ENCODE measurements at places on chromosomes 12 and 14.

DNA sequence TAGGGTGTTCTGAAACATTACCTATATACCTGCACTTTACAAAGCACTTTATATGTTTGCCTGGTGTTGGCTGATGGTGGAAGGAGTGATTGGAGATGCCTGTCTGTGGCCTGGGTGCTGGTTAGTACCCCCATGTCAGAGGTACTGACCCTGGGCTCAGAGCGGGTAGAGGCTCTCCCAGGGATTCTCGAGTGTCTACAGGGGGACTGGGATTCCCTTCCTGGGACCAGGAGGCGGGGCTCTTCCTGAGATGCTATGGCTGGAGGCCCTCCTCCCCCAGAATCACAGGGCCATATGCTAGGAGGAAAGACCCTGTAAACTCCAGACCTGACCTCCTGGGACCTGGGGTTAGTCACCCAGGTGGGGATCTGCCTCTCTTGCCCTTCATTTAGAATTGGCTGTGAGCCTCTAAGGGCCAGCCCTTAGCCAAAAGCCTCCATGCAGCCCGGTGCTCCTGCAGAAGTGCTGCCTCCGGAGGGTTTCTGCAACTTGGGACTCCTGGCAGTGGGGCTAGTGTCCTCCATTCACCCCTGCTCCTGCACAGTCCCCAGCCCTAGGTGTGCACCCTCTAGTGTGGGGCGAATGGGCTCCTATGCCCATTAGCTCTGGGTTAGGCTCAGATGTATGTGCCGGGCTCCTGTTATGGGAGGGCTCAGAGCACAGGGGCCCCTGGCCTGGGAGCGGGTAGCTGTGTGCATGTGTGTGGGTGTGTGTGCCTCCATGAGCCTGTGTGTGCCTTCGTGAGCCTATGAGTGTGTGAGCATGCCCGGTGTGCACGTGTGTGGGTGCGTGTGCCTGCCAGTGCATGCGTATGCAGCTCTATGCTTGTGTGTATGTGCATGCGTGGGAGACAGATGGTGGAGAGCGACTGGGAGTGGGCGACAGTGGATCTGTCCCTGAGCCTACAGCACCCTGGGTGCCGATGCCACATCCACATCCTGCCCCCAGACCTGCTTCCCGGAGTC, 36.6 kb downstream of the RTL1 start:
- DNase-seq: no peak
- H3K27me3 ChIP-seq: no peaks in the 10 kb centered on the region
- no peaks in the 10 kb centered on the region for H3K4me1 ChIP-seq
- no peak overlapping the region for H3K27ac ChIP-seq
- no peak overlapping the region for H3K4me3 ChIP-seq

DNA sequence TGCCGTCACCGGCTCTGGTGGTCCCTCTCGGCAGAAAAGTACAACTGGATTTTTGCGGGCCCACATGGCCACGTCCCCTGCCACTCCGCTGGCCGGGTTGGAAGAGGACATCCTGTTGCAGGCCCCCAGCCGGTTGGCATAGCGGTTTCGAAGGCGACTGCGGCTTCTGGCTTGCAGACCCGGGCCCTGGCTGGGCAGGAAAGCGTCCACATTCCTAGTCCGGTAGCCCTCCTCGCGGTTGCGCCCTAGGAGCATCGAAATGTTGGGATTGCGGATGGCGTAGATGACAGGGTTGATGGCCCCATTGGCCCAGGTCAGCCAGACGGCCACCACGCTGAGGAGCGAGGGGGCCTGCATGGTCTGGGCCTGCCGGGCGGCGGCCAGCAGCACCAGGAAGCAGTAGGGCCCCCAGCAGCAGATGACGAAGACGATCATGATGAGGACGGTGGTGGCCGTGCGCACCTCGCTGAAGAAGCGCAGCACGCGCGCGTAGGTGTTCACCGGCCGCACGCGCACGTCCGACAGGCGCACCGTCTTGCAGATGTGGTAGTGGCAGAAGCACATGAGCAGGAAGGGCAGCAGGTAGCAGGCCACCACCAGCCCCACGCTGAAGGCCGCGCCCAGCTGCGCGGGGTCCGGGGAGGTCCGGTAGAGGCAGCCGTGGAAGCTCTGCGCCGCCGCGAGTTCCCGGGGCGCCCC, 1.2 kb downstream of the GPR135 start:
- H3K4me1 ChIP-seq: peaks cover 5% of the 10 kb centered on the region
- no peaks in the 10 kb centered on the region for H3K27me3 ChIP-seq
- peak overlapping the region; percentile 84 for H3K4me3 ChIP-seq

GRCh38 chr14:90281756-90282155, 25.4 kb downstream of the PSMC1 start:
- DNase-seq: no peak
- H3K4me3 ChIP-seq: no peak overlapping the region
- H3K27ac ChIP-seq: peak overlapping the region; percentile 16
- H3K36me3 ChIP-seq: peaks cover 40% of the 10 kb centered on the region

DNA sequence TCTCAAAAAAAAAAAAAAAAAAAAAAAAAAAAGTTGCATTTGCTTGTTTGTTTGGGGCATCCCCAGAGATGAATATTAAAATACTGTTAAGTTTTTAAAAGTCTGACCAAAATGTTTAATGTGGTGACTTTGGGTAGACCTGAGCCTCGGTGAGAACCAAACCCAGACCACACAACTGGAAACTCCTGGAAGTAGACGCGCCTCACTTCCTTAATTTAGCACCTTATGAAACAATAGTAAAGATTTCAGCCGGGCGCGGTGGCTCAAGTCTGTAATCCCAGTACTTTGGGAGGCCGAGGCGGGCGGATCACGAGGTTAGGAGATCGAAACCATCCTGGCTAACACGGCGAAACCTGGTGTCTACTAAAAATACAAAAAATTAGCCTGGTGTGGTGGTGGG, 9.3 kb downstream of the NFKBIA start:
- H3K27me3 ChIP-seq: no peaks in the 10 kb centered on the region
- no peak overlapping the region for H3K4me3 ChIP-seq
- H3K4me1 ChIP-seq: peaks cover 17% of the 10 kb centered on the region
- DNase-seq: no peak
- H3K36me3 ChIP-seq: peaks cover 17% of the 10 kb centered on the region

DNA sequence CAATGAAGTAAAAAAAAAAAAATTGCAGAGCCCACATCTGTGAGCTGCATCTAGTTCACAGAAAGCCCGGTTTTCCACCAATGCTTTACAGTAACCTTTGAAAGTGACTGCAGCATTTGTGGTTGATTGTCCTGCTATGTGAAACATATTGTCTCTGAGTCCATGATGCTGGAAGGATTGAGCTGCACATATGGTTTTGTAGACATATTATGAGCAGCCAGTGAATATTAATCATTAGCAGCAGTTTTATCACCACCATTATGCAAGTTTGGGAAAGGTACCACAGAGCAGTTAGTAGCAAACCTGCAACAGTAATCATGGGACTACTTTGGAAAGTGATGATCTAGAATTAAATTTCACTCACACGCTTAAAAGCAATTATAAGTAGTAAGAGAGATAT, 151.5 kb upstream of the PRICKLE1 start:
- H3K4me1 ChIP-seq: peaks cover 11% of the 10 kb centered on the region
- H3K27me3 ChIP-seq: no peaks in the 10 kb centered on the region
- H3K4me3 ChIP-seq: no peak overlapping the region
- DNase-seq: no peak
- H3K36me3 ChIP-seq: no peaks in the 10 kb centered on the region
- H3K27ac ChIP-seq: no peak overlapping the region

- H3K4me1 ChIP-seq: peaks cover 11% of the 10 kb centered on the region
- H3K27me3 ChIP-seq: no peaks in the 10 kb centered on the region
- no peaks in the 10 kb centered on the region for H3K36me3 ChIP-seq
- no peak overlapping the region for H3K27ac ChIP-seq
Observed at GRCh38 chr14:33689680-33690079, 261.2 kb downstream of the EGLN3 start.

DNA sequence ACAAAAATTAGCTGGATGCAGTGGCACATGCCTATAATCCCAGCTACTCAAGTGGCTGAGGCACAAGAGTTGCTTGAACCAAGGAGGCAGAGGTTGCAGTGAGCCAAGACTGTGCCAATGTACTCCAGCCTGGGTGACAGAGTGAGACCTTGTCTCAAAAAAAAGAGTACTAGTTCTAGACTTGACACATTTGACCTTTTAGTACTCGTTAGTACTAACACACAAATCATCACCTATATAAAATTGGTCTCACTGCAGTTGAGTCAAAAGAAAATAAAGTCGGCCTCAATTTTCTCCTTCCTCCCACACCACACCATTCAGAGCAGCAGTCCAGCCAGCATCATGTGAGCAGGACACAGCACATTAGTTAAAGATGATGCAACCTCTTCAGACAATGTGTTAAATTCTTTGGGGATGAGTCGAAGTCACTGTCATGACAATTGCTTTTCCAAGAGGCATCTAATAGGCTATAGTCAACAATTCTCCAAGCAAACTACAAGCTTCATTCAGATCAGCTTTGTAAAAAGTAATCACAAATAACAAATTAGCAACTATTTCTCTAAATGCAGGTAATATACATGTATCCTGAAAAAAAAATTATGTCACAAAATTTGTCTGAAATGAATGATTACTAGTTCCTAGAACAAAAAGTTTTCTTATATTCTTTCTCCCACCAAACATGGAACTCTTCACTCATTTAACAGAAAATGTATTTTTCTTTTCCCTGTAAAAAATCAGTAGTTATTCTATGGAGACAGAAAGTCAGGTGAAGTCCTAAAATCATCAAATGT, 55.6 kb downstream of the CLIP1 start:
- H3K27ac ChIP-seq: no peak overlapping the region
- H3K4me1 ChIP-seq: peaks cover 15% of the 10 kb centered on the region
- H3K36me3 ChIP-seq: peaks cover 7% of the 10 kb centered on the region
- no peaks in the 10 kb centered on the region for H3K27me3 ChIP-seq
- H3K4me3 ChIP-seq: no peak overlapping the region

GRCh38 chr14:99321955-99322730, 50.1 kb upstream of the BCL11B start:
- no peaks in the 10 kb centered on the region for H3K36me3 ChIP-seq
- no peak overlapping the region for H3K4me3 ChIP-seq
- no peaks in the 10 kb centered on the region for H3K4me1 ChIP-seq
- no peaks in the 10 kb centered on the region for H3K27me3 ChIP-seq

DNA sequence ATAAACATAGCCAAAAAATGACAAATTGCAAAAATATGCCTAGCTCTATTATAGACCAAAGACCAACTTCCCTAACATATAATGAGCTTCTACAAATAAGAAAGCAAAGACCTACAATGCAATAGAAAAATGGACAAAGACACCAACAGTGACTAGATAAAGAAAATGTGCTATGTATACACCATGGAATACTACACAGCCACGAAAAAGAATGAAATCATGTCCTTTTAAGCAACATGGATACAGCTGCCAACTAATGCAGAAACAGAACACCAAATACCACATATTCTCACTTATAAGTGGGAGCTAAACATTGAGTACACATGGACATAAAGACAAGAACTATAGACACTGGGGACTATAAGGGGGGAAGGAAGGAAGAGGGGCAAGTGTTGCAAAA, 10.9 kb upstream of the PCNX1 start:
- no peak overlapping the region for H3K4me3 ChIP-seq
- DNase-seq: no peak
- H3K27ac ChIP-seq: peak overlapping the region; percentile 66
- H3K27me3 ChIP-seq: no peaks in the 10 kb centered on the region

- no peak overlapping the region for H3K4me3 ChIP-seq
- no peaks in the 10 kb centered on the region for H3K36me3 ChIP-seq
- peaks cover 74% of the 10 kb centered on the region for H3K4me1 ChIP-seq
- DNase-seq: no peak
- peak overlapping the region; percentile 52 for H3K27ac ChIP-seq
- H3K27me3 ChIP-seq: no peaks in the 10 kb centered on the region
Observed at GRCh38 chr12:53298164-53298563, 1.3 kb upstream of the MYG1 start.

GRCh38 chr14:91371011-91371989, 46.3 kb downstream of the CCDC88C start:
- DNase-seq: no peak
- H3K27me3 ChIP-seq: no peaks in the 10 kb centered on the region
- no peaks in the 10 kb centered on the region for H3K36me3 ChIP-seq
- no peak overlapping the region for H3K27ac ChIP-seq

GRCh38 chr12:93827179-93827578, 150.0 kb downstream of the CRADD start:
- DNase-seq: no peak
- no peaks in the 10 kb centered on the region for H3K36me3 ChIP-seq
- peak overlapping the region; percentile 66 for H3K27ac ChIP-seq
- no peaks in the 10 kb centered on the region for H3K27me3 ChIP-seq
- H3K4me3 ChIP-seq: no peak overlapping the region
- H3K4me1 ChIP-seq: peaks cover 36% of the 10 kb centered on the region

DNA sequence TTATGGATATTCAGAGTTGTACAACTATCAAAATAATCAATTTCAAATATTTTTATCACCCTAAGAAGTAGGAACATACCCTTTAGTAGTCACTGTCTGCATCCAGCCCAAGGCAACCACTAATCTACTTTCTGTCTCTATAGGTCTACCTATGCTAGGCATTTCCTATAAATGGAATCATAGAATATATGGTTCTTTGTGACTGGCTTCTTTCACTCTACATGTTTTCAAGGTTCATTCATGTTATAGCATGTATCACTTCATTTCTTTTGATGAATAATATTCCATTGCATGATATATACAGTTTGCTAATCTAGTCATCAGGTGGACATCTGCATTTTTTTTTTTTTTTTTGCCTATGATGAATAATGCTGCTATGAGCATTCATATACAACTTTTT, 112.4 kb downstream of the PPP1R12A start:
- no peaks in the 10 kb centered on the region for H3K27me3 ChIP-seq
- peaks cover 10% of the 10 kb centered on the region for H3K36me3 ChIP-seq
- no peak for DNase-seq
- peaks cover 56% of the 10 kb centered on the region for H3K4me1 ChIP-seq

GRCh38 chr12:9925705-9926393, 6.3 kb downstream of the CLEC2A start:
- no peaks in the 10 kb centered on the region for H3K27me3 ChIP-seq
- peak overlapping the region; percentile 38 for H3K4me3 ChIP-seq
- DNase-seq: no peak
- H3K4me1 ChIP-seq: no peaks in the 10 kb centered on the region
- H3K27ac ChIP-seq: no peak overlapping the region

DNA sequence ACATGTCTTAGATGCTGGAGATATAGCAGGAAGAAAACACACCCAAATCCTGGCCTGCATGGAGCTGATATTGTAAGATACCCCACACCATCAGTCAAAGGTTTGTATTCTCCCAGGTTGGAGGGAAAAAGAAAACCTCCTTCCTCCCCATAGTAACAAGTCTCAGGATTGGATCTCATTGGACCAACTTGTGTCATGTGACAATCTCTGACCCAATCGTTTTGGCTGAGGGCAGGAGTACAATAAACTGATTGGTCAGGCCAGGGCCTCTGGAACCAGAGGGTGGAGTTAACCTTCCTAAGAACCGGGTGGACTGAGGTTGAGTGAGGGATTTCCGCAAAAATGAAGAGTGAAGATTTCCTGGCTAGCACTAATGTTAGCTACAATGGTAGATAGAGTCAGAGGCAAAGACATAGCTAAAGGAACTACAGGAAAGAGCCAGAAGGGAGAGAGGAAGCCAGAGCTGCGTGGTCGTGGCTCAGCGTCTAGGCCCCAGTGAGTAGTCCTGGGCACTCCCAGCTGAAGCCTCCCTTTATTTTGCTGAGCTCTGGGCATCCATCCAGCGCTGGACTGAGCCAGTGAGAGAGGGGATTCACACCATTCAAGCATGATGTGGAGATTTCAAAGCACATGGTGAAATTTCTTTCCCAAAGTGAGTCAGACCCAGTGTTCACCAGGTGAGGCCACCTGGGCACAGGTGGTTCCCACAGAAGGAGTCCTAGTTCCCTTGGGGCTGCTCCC, 219.9 kb downstream of the AACS start:
- no peak for DNase-seq
- no peaks in the 10 kb centered on the region for H3K4me1 ChIP-seq
- H3K36me3 ChIP-seq: no peaks in the 10 kb centered on the region
- no peak overlapping the region for H3K27ac ChIP-seq
- no peaks in the 10 kb centered on the region for H3K27me3 ChIP-seq

GRCh38 chr12:76259660-76260389, 88.4 kb downstream of the BBS10 start:
- H3K27me3 ChIP-seq: no peaks in the 10 kb centered on the region
- H3K36me3 ChIP-seq: no peaks in the 10 kb centered on the region
- H3K27ac ChIP-seq: peak overlapping the region; percentile 40

All from thoracic aorta (tissue), 2 donors.